ENCODE measurements at places on chromosomes 7 and 10. TPM values are rescaled to one million over a fixed set of nuclear protein-coding genes. Genes with fewer than 3 reads are reported as not detected.

The UNCX gene
- not detected for total RNA-seq

The KIF20B gene
- total RNA-seq, result 7.8 TPM

The RBM48 gene
- total RNA-seq, result 5.3 TPM

The ZNF488 gene
- 0.43 TPM for total RNA-seq

The ZNF679 gene
- total RNA-seq, result not detected

DNA sequence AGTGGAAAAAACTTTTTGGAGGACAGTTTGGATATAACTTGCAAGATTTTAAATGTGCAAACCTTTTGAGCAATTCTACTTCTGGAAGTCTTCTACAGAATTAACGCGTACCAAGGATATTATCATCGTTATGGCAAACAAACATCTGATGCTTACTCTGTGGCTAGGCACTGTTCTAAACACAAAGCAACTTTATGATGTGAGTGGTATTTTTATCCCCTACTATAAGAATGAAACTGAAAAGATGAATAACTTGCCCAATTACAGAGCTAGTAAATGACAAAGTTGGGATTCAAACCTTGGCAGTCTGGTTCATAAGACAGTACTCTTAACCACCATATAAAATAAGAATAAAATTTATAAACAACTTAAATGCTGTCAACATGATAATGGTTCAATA, 15.8 kb downstream of the ASZ1 start:
- no peaks in the 10 kb centered on the region for H3K36me3 ChIP-seq
- no peak for DNase-seq
- no peak overlapping the region for H3K27ac ChIP-seq
- H3K4me1 ChIP-seq, result no peaks in the 10 kb centered on the region
- H3K27me3 ChIP-seq, result no peaks in the 10 kb centered on the region

- DNase-seq, result no peak
- no peaks in the 10 kb centered on the region for H3K4me1 ChIP-seq
- no peak overlapping the region for H3K4me3 ChIP-seq
- H3K27me3 ChIP-seq, result no peaks in the 10 kb centered on the region
- H3K36me3 ChIP-seq, result no peaks in the 10 kb centered on the region
- H3K27ac ChIP-seq, result no peak overlapping the region
Observed at GRCh38 chr10:64690194-64690593, 1169.0 kb downstream of the REEP3 start.

- H3K27ac ChIP-seq, result no peak overlapping the region
- H3K4me3 ChIP-seq, result no peak overlapping the region
- no peaks in the 10 kb centered on the region for H3K36me3 ChIP-seq
- H3K4me1 ChIP-seq, result no peaks in the 10 kb centered on the region
Observed at GRCh38 chr7:77497079-77497478, 40.0 kb upstream of the PTPN12 start.

DNA sequence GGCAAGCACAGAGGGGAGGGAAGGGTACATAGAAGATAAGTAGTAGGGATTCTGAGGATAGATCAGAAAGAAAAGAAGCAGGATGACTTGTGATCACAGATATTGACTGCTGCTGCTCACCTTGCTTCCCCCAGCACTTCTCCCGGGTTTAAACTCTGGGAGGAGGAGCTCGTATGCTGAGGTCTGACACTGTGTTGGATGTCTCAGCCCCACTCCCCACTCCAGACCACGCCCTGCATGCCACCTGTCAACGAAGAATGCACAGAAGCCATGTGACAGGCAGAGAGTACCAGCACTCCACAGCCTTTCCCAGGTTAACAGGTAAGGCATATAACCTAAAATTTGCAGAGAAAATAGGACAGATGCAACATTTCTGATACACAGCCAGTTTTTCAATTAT, 388.9 kb downstream of the TNS3 start:
- H3K36me3 ChIP-seq, result no peaks in the 10 kb centered on the region
- H3K27ac ChIP-seq, result no peak overlapping the region
- no peaks in the 10 kb centered on the region for H3K4me1 ChIP-seq
- H3K27me3 ChIP-seq, result peaks cover 7% of the 10 kb centered on the region

DNA sequence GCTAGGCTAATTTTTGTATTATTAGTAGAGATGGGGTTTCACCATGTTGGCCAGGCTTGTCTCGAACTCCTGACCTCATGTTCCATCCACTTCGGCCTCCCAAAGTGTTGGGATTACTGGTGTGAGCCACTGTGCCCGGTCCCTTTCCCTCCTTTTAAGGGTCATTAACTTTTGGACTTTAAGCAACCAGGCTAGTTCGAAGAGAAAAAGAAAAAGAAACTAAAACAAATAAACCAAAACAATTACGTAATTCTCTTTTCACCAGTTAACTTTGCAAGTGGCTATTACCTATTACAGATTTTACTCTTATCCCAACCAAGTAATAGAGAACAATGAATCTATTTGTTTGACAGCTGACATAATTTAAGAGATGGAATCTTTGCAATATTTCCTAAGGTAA, 72.8 kb upstream of the SEMA3C start:
- no peak overlapping the region for H3K27ac ChIP-seq
- H3K4me3 ChIP-seq, result no peak overlapping the region
- no peak for DNase-seq
- no peaks in the 10 kb centered on the region for H3K27me3 ChIP-seq

DNA sequence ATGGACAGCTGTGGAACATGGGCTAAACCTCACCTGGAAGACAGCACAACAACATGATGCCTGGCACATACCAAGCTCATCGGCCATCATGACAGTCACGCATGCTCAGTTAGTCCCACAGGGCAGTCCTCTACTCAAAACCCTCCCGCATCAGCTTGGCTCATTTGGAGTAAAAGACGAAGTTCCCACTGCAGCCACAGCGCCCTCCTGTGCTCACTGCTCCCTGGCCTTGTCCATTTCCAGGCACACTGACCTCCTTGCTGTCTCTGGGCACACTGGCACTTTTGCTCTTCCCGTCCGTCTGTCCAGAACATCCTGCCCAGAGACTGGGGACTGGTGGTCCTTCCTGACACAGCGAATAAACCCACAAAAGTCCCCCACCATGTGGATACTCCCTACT, 66.2 kb downstream of the LARP4B start:
- H3K4me3 ChIP-seq, result no peak overlapping the region
- H3K27ac ChIP-seq, result no peak overlapping the region
- no peaks in the 10 kb centered on the region for H3K27me3 ChIP-seq
- peaks cover 75% of the 10 kb centered on the region for H3K36me3 ChIP-seq

- no peaks in the 10 kb centered on the region for H3K36me3 ChIP-seq
- H3K4me1 ChIP-seq, result no peaks in the 10 kb centered on the region
- H3K4me3 ChIP-seq, result no peak overlapping the region
Observed at GRCh38 chr7:132804849-132805485, 228.7 kb upstream of the PLXNA4 start.

- H3K4me1 ChIP-seq, result peaks cover 4% of the 10 kb centered on the region
- DNase-seq, result no peak
- no peak overlapping the region for H3K4me3 ChIP-seq
- H3K27ac ChIP-seq, result no peak overlapping the region
Observed at GRCh38 chr7:138967159-138967558, 14.0 kb downstream of the KIAA1549 start.

GRCh38 chr10:12667052-12667451, 317.7 kb downstream of the CAMK1D start:
- no peak overlapping the region for H3K27ac ChIP-seq
- H3K27me3 ChIP-seq, result no peaks in the 10 kb centered on the region
- no peak overlapping the region for H3K4me3 ChIP-seq

DNA sequence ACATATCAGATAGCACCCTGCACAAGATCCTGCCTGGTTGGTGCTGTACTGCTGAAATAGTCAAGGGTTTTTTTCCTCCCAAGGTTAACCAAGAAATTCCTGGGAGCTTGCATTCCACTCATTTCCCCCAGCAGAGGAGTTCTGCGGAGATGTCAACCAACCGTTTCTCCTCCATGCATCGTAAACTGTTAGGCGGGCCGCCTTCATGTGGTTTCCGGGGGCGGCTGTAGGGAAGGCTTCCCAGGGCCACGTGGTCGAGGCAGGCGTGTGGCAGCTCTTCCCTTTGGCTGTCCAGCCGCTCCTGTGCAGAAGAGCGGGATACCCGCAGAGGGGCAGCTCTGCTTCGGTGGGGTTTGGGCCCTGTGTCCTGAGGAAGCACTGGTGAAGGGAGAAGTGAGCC, 113.7 kb downstream of the RGS10 start:
- no peak overlapping the region for H3K4me3 ChIP-seq
- peaks cover 52% of the 10 kb centered on the region for H3K36me3 ChIP-seq
- H3K27me3 ChIP-seq, result no peaks in the 10 kb centered on the region

DNA sequence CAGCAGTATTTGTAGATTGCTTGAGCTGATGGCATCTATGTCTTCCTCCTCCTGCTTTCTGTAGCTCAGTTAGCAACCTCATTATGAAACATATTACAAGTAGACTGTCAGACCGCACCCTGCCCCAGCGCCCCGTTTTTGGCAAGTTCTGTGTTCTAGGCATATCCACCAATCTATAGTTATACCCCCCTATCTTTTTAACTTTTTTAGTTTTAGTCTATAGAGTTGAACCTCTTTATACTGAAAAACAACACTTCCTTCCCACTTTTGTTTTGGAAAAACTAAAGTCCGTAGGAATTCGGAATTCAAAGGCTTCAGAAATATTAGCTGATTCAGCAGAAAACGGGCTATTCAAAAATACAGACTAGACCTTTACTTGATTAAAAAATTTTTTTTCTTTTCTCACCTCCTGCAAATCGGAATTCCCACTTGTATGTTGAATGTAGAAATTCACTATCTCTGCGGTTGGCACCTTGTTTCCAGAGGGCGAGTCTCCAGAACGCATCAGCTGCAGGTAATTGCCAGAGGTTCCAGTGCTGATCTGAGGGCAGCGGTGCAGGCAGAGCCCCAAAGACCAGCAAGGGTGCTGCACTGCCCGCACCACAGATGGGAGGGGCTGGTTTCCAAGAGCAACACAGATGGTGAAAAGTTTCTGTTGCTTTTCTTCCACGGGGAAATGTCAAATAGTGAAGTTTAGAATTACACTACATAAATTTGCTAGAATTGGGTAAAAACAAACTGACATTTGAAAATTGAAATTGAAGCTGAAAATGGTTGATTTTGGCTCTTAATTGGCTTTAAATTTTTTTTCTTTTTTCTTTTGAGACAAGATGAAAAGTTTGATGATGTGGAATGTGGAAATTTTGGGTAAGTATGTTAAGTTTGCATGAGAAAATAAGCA, 2.2 kb upstream of the FZD8 start:
- H3K36me3 ChIP-seq, result no peaks in the 10 kb centered on the region
- no peaks in the 10 kb centered on the region for H3K27me3 ChIP-seq
- peaks cover 20% of the 10 kb centered on the region for H3K4me1 ChIP-seq
- H3K27ac ChIP-seq, result peak overlapping the region; percentile 87

DNA sequence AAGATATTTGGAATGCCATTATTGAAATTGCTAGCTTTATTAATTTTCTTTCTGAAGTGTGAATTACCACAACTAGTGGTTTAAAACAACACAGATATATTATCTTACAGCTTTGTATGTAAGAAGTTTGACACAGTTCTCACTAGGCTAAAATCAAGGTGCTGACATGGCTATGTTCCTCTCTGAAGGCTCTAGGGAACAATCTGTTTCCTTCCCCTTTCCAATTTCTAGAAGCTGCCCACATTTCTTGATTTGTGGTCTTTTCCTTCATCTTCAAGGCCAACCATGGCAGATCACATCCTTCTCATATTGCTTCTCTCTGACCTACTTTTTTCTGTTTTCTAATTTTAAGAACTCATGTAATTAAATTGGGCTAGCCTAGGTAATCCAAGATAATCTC, 43.3 kb upstream of the SLC26A3 start:
- no peaks in the 10 kb centered on the region for H3K4me1 ChIP-seq

DNA sequence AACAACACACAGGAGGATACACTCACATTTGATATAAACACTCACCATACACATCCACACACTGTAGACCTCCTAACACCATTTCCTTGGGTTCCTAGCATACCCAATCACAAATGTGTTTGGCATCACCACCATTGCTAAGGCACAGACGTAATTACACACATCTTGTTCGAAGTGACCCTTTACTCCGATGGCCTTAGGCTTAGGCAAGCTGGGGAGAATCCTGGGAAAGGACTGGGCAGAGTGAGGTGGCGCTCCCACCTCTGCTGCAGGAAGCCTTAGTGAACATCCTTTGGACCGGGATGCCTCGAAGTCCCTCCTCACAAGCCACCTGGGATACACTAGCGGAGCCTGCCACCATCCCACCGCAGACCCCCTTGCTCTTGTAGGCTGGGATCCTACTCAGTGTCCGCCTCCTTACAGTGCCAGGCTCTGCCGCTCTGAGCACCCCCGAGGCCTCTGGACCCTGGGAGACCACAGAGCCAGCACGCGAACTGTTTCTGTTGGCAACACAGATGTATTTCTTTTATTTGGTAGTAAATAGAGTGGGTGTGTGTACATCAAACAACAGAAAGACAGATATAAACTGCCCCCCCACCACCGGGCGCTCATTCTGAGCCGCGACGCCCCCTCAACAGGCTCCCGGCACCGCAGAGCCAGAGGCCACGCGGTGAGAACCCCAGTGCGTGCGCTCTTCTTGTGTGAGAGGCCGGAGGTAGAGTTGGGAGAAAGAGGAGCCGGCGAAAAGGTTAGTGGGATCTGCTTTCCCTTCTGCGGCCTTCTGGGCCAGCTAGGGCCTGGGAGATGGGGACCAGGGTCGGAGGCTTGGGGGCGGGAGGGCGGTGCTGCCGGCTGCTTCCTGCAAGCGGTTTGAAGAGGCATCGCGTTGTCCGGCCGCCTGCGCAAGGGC, 5.9 kb upstream of the HMX2 start:
- DNase-seq, result no peak
- no peak overlapping the region for H3K27ac ChIP-seq
- H3K4me1 ChIP-seq, result peaks cover 47% of the 10 kb centered on the region
- H3K27me3 ChIP-seq, result peaks cover 100% of the 10 kb centered on the region
- H3K4me3 ChIP-seq, result no peak overlapping the region

GRCh38 chr10:33349268-33349667, 14.8 kb upstream of the NRP1 start:
- H3K4me3 ChIP-seq, result no peak overlapping the region
- H3K27me3 ChIP-seq, result no peaks in the 10 kb centered on the region
- no peak overlapping the region for H3K27ac ChIP-seq

DNA sequence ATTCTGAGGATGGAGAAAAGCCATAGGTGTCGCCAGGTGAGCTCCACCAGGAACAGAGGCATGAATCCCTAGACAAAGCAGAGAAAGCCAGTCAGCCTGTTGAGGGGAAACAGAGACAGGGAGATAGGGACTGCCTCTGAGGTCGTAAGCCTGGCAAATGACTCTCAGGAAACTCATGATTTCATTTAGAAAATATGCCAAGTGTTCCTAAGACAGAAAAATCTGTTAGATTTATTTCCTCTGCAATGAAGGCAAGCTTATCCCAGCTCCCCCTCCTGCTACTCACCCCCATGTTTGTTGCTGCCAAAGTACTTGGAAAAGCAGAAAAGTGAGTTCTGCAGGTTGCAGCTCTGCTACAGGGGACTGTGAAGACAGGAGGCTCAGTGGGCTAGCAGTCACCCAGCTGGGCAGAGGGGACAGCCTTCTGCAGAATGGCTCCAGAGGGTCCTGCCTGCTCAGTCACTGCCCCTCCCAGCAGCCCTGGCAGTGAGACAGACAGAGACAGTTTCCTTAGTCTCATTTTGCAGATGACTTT, 184.3 kb downstream of the ADRA2A start:
- DNase-seq, result no peak
- H3K4me1 ChIP-seq, result no peaks in the 10 kb centered on the region
- no peaks in the 10 kb centered on the region for H3K27me3 ChIP-seq
- no peak overlapping the region for H3K27ac ChIP-seq
- no peak overlapping the region for H3K4me3 ChIP-seq

Measured in stomach (tissue), 19 donors.